CD8-positive, alpha-beta T cell (primary cell): ENCODE measurements at places on chromosomes 7 and 10. TPM values are rescaled to one million over a fixed set of nuclear protein-coding genes. Genes with fewer than 3 reads are reported as not detected.

DYDC2 gene
- total RNA-seq, result not detected

FIGNL1 gene
- total RNA-seq, result 11.3 TPM

AOAH gene
- total RNA-seq, result 30.8 TPM

DNA sequence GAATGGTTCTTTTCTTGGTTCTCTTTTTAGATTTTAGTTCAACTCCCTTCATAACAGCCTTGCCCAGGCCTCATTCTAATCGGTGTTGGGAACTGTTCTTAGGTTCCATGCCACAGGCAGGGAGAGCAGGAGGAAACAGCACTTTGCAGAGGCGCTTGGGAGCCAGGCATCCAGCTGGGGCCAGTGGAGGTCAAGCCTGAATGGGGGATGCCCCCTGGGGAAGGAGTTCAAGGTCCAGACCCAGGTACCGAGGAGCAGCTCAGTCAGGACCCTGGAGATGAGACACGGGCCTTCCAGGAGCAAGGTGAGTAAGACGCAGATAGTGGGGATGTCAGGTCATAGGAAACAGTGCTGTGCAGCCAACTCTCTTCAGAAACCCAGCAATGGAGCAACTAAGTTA, 4.5 kb downstream of the ZSCAN25 start:
- no peak for DNase-seq
